ENCODE measurements at places on chromosomes 11 and 22.

- no peak for DNase-seq
Measured at GRCh38 chr11:134686460-134687061, 274.5 kb upstream of the B3GAT1 start.

DNA sequence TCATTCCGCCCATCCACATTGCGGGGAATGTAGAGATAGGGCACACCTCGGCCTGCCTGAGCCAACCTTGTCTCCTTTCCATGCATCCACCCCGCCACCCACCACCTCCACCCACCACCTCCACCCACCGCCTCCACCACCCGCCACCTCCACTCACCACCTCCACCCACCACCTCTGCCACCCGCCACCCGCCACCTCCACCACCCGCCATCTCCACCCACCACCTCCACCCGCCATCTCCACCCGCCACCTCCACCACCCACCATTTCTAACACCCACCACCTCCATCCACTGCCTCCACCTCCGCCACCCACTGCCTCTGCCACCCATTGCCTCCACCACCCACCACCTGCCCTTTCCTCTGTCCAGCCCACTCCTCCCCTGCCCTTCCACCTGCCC lies 78.4 kb downstream of the IGLL1 start:
- DNase-seq: no peak

- DNase-seq: no peak
Measured at GRCh38 chr11:115939731-115940421, 435.7 kb upstream of the CADM1 start.

- DNase-seq: no peak
Measured at GRCh38 chr11:11701070-11701469, 79.3 kb upstream of the GALNT18 start.

GRCh38 chr22:41340357-41340756 lies 39.0 kb downstream of the ZC3H7B start:
- no peak for DNase-seq

DNA sequence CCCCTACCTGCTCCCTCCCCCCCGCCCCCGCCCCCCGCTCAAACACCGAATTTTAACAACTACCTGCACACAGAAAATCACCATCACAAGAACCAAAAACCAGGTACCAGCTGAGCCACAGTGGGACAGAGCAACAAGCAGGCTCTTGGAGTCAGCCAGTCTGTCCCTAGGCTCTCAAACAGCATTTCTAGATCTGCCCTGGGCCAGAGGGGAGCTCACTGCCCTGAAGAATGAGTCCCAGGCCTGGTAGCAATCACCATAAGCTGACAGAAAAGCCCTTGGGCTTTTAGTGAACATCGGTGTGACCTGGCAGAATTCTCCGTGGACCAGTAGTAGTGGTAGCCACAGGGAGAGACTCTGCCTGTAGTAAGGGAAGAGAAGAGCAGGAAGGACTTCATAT lies 58.3 kb downstream of the C11orf87 start:
- no peak for DNase-seq

DNA sequence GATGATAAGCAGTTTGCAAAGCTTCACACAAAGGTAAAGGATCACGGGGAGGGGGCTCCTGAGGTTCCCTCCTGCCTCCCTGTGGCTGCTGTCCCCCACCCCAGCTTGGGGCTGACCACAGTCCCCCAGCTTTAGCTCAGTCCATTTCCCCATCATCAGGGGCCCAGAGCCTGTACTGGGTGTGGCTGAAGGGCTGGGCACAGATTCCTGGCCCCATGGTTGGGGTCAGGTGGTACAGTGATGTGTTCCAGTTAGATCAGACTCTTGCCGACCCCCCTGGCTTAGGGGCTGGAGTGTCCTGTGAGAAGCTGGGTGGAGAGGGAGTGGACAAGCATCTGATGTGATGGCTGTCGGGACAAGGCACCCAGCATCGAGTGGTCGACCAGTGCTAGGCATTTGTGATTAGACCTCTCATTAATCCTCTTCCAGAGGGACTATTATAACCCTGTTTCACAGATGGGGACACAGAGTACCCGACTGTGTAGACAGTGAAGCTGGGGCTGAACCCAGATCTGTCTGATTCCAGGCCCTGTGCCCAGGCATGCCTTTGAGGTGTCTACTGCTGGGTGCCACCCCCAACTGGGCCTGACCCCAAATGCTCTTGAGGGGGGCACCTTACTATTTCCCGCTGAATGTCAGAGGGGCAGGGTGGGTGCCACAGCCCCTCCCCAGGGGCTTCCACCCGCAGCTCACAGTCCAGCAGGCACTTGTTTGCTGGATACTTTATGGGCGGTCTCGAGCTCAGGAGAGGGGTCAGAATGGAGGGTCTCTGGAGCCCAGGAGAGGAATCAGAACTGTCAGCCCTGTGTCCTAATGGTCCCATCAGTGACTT lies 4.3 kb downstream of the SHANK3 start:
- no peak for DNase-seq

- DNase-seq: no peak
Measured at GRCh38 chr11:34792814-34793258, 123.3 kb downstream of the APIP start.

DNA sequence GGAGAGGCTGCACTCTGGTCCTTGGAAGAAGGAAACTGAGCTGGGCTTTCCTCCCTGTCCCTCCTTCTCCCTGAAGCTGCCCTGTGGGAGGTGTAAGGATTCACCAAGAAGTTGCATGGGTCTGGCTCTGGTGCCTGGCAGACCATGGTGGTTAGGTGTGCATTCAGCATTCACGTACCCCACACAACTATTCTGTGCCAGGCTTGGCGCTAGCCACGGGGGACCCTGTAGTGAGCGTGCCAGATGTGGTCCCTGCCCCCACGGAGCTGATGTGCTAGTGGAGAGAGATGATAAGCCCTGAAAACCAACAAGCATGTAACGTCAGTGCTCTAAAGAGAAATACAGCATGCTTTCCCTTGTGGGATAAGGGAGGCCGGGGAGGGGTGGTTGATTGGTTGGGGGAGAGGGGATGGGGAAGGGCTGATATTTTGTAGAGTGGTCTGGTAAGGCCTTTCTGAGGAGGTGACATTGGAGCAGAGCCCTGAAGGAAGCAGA lies 48.9 kb downstream of the CD82 start:
- no peak for DNase-seq

DNA sequence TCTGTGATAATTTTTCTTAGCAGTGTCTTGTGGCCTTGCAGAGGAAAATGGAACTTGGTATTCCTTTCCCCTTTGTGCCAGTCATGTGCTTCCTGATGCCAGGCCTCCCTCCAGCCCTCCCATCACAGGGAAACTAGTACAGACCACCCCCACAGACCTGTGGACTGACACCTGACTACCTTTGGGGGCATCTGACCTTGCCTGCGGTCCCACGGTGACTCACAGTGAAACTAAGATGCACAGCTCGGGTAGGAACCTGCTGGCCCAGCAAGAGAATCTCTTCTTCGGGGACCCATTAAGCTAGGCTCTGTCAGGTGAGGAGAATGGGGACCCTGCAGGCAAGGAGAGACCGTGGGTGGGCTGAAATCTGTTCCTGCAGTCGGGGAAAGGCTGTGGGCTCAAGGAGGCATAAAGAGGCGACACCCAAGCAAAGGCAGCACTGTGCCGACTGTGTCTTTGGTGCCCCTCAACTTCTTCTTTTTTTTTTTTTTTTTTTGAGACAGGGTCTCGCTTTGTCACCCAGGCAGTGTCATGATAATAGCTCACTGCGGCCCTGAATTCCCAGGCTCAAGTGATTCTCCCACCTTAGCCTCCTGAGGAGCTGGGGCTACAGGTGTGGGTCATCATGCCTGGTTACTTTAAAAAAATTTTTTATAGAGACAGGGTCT lies 20.8 kb upstream of the PEX26 start:
- no peak for DNase-seq

DNA sequence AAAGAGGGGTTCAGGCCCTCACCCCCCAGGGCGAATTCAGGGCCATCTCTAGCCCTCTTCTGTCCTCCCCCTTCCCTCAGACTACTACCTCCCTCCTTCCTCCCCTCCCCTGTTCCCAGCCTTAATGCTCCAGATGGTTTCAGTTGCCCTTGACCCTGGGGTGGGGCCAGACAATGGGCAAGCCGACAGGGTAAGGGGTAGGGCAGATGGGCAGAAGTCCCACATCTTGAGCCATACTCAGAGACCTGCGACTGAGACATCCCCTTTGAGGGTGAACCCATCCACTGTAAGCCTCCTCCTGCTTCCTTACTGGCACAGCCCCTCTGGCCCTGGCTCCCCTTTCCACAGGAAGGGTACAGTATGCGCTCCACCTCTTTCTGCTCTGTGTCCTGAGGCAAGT lies 1.9 kb downstream of the RHBDD3 start:
- DNase-seq: no peak

DNA sequence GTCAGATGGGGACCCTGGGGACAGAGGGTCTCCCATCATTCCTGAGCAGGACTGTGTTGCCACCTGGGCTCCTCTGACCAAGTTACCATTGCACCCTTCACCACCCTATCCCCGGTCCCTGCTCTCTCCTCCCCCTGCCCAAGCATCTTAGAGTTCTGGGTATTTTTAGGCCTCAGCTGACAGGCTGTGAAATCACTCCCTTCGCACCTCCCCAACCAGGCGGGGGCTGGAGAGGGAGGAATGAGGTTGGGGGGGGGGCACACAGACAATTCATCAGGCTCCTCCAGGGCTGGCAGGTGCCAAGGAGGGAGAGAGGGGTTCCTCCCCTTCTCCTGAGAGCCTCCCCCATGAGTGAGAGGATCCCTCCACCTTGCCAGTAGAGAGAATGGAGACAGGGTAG lies 9.0 kb downstream of the SYT7 start:
- no peak for DNase-seq

GRCh38 chr22:42990131-42990838 lies 24.7 kb downstream of the PACSIN2 start:
- DNase-seq: no peak

GRCh38 chr11:13763341-13763740 lies 94.9 kb downstream of the FAR1 start:
- no peak for DNase-seq

DNA sequence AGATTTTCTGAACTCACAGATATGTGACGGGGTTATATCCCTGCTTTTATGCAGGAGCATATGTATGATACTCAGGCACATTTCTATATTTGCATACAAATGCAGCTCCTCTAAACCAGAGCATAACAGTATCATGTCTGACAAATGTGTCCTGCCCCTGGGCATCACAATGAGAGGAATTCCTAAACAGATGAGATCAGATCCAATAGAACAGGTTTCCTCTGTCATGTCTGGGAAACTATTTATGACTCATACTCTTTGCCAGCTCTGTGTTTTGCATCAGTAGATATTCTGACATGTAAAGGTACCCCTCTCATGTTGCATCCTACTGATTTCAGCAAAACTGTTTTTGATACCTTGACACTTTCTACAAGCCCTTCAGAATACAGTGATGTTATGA lies 29.4 kb downstream of the SYT9 start:
- DNase-seq: no peak

- DNase-seq: no peak
Measured at GRCh38 chr22:44622147-44622427, 79.9 kb upstream of the PRR5 start.

DNA sequence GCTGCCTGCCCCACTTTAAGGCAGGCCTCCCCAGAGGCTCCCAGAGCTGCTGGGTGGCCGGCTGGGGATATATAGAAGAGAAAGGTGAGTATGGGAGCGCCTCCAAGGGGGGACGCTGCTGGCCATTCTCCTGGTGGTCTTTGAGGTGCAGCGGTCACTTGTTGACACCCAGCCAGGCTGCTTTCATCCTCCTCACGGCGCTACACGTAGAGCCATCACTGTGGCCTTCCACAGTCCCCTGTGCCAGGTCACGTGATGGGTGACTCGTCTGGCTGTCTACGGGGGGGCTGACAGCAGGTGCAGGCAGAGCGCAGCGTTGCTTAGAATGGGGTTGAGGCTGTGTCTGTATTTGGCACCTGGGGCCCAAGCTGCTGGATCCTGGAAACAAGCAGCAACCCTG lies 1.9 kb downstream of the ACR start:
- DNase-seq: no peak

GRCh38 chr11:10483174-10483573 lies 28.1 kb downstream of the AMPD3 start:
- no peak for DNase-seq

GRCh38 chr11:58928107-58928499 lies 11.2 kb upstream of the GLYATL1 start:
- DNase-seq: no peak

DNA sequence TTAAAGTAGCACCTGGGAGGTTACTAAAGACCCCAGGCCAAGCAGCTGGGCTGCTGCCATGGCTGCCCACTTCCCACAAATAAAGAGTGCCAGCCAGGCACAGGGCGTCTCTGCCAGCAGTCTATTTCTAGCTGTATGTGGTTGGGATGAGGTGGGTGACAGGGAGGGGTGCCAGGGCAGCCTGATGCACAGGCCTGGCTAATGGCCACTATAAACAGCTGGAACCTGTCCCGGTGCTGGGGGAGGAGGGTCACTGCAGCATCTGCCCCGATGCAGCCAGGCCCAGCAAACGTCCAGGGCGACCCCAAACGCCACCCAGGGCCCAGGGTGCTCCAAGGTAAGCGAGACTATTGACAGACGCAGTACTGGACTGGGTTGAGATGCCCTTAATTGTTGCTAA lies 37.4 kb downstream of the SCUBE1 start:
- no peak for DNase-seq

- DNase-seq: no peak
Measured at GRCh38 chr22:35749808-35750207, 32.1 kb downstream of the APOL5 start.

- no peak for DNase-seq
Measured at GRCh38 chr11:70628855-70629844, 230.8 kb downstream of the CTTN start.

DNA sequence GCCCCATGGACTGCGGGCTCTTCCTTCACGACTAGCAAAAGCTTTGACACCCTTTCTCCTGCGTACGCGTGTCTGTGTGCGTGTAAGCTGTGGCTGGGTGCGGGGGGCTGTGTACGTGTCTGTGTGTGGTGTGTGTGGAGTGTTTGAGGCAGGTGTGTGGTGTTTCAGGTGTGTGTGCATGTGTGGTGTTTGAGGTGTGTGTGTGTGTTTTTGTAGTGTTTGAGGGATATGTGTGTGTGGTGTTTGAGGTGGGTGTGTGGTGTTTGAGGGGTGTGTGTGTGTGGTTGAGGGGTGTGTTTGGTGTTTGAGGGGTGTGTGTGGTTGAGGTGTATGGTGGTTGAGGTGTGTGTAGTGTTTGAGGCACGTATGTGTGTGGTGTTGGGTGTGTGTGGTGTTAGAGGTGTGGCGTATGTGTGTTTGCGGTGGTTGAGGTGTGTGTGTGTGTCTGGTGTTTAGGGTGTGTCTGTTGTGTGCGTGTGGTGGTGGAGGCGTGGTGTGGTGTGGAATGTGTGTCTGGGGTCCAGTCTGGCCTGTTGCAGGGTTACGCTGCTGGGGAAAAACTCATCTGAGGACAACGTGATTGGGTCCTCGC lies 687 bp upstream of the ARSA start:
- no peak for DNase-seq

GRCh38 chr11:64165481-64165841 lies 452 bp downstream of the MACROD1 start:
- DNase-seq: no peak

Data from stimulated activated CD8-positive, alpha-beta memory T cell treated with anti-CD3 and anti-CD28 coated beads, Interleukin-4, amount 100 ng/mL, for 24 hours (primary cell).